ENCODE measurements at places on chromosomes 2 and 18.

GRCh38 chr2:237011206-237011795 is 74.4 kb upstream of the COPS8 start:
- no peak for DNase-seq

DNA sequence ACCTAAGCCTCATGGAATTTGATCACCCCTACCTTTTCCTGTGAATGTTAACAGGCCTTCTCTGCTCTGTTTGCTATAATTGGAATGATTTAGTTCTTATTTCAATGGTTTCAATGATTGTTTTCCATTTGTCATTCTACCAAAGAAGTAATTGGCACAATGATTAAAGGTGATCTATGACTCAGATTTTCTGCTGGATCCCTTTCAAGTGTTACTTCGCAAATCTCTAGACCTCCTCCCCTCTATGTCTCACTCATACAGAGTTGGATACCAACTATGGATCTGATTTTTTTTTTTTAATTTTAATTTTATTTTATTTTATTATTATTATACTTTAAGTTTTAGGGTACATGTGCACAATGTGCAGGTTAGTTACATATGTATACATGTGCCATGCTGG is 29.6 kb upstream of the FAM117B start:
- no peak for DNase-seq

GRCh38 chr2:167905668-167906067 is 341.7 kb downstream of the STK39 start:
- DNase-seq, result no peak

- DNase-seq, result no peak
Observed at GRCh38 chr2:161113693-161114575, 46.3 kb upstream of the TANK start.

- DNase-seq, result no peak
Observed at GRCh38 chr2:180012523-180012922, 5.4 kb upstream of the CWC22 start.

DNA sequence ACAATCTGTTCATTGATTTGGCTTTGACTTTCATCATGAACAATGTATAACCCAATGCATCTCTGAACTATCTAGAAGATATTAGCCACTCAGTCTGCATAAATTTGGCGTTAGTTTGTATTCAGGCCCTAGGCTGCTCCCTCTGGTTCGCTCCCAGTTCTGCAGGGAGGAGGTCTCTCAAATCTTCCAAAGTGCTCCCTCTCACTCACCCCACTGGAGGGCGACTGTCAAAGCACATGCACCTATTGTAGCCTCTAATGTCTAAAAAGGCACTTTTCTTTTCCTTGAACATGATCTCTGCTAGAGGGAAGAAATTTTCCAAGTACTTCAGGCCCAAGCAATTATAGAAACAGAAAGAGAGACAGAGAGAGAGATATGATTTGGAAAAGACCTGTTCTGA is 291.5 kb downstream of the TDRD15 start:
- no peak for DNase-seq

DNA sequence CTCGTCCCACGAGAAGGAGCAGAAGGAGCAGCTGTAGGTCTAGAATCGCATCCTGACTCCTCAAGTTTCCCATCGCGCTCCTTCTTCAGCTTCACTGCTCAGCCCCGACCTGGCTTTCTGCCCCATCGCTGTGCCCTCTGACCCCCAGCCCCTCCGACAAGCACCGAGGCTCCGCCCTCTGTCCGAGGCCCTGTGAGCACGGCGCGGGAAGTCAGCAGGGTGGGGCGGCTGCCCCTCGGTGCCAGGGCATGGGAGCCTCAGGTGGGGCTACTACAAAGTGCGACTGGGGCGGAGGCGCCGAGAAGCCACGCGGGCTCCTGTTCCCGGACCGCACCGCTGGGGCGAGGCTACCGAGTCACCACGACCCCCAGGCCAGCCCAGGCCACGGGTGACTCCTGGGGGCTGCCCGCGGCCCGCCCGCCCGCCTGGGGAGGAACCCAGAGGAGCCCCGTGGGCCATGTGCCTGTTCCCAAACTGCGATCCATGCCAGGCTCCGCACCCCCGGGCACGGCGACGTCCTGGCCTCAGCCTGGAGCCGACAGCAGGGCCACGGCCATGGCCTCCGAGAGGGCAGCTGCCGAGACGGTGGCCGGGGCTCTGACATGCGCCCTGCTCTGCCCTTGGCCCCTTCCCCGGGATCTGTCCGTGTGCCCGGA is 36.6 kb upstream of the ID2 start:
- no peak for DNase-seq

- DNase-seq, result no peak
Observed at GRCh38 chr2:31058096-31059035, 79.9 kb downstream of the GALNT14 start.

- no peak for DNase-seq
Observed at GRCh38 chr2:187497858-187498463, 49.9 kb upstream of the CALCRL start.

DNA sequence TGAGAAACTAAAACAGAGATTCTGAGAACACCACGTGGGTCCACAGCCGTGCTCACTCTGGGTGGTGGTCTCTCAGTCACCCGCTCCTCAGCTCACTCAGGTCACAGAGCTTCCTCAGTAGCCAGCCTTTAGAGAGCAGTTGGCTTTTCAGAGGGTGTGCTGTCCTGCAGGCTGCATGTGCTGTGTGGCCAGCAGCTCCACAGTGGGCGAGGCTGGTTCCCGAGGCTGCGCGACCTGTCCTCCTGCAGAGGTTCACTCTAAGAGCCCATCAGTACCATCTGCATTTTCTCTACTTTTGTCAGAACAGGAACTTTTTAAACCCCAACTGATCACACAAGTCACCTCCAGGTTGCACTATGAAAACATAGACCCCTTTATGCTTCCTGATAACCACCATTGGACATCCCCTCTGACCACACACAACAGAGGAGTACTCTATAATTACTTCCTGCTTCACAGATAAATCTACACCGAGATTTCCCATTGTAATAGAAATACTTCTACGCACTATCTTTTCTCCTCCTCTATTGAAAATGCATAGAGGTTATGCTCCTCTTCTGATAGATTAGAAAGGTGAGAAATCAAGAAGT is 93.1 kb downstream of the GYPC start:
- DNase-seq, result no peak

DNA sequence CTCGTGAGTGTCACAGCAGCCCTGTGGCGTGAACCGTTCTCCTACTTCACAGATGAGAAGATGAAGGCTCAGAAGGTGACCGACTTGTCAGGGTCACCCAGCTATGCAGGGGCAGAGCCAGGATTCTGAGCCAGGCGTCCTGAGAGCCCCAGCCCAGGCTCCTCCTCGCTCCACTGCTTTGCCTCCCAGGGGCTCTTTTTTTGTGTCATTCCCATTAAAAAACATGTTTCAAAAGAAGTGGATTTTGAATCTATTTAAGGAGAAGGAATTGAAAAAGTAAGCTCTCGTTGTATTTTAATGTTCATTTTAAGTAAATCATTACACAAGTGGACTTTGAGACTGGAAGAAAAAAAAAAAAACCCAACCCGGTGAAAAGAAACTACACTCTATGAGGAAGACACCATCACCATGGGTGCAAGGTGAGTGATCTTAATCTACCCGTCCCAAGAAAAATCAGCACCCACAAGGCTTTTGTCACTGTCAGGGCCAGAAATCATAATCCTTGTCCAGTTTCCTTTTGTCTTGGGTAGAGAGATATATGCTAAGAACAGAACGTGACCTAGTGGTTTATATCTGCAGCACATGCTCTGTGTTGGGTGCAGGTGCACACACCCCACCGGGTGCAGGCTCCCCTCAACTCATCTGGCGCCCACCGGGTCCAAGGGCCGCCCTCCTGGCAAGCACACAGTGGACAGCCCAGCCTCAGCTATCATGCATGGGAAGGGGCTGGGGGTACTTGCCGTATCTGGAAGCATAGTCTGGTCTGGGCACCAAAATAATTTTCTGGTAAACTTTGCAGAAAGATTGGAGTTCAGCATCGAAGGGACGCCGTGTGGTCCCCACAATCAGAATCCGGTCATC is 73.5 kb upstream of the ASB18 start:
- no peak for DNase-seq

DNA sequence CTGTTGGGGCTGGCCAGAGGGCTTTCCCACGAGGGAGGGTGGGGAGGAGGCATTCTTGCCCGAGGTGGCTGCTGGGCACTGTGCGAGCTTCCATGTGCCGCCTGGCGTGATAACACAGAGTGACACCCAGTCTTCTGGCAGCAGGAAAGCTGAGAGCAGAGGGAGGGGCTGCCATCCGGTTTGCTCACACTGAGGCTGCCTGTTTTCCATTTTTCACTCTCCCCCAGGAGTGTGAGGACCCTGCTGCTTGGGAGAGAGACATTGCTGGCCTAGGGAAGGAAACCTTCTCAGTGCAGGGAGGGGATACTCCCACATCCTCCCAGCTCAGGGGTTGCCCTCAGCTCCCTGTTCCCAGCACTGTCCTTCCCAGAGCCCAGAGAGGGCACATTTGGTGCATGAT is 73.1 kb downstream of the INHBB start:
- DNase-seq, result no peak

DNA sequence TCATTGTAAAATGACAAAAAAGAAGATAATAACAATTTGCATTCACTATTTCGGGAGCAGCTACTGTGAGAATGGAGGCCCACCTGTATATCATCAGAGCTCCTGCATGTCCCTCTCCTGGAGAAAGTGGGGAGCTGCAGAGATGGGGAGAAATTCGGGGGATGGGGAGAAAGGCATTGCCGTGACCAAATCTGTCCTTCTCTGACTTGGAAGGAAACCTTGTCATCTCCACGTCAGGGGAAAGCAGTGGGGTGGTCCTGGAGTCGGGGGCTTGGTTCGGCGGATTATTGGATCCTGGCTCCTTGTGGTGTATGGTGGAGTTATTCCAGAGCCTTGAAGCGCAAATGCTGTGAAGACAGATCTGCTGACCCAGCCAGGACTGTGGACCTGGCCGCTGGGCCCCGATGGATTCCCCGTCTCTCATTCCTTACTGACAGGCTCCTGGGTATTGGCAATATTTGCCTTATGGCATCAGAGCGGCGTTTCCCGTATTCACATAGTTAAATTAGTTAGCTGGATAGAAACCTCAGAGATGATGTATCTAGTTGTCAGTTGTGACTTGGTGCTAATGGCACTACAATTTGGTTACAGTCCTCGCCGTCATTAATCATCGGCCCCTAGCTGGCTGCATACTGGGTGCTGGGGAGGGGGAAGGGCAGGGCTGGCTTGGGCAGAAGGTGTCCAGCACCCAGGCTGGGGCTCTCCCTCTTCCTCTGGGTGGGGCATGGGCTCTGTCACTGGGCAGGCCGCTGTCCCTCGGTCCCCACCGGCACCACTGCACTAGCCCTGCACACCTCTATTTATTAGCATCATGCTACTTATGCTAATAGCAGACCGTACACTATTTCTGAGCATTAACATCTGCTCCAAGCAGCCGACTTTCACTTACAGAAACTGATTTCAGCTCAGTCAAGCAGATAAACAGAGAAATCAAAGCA is 31.7 kb downstream of the CELF4 start:
- DNase-seq, result no peak

GRCh38 chr18:13558124-13558523 is 168.2 kb downstream of the FAM210A start:
- DNase-seq, result no peak

DNA sequence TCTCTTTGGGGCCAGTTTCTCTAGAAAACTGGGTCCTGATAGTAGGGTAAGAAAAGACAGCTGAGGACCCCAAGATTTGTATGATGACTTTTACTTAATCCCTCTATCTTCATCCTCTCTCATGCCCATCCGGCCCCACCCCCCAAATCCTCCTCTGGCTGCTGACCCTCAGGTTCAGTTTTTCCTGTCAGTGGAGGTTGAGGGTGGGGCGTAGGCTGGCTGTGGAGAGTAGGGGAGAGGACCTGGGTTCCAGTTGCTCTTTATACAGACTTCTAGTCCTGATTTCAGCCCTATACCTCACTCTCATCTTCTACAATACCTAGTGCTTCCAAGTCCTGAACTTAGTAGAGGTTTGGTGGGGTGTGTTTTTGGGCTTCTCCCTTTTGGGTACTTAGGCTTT is 28.4 kb downstream of the PLEKHA3 start:
- no peak for DNase-seq

GRCh38 chr2:59770651-59771050 is 782.8 kb downstream of the BCL11A start:
- no peak for DNase-seq

GRCh38 chr2:221465776-221466175 is 106.3 kb downstream of the EPHA4 start:
- no peak for DNase-seq

GRCh38 chr2:127630096-127630863 is 15.7 kb upstream of the GPR17 start:
- DNase-seq, result no peak

DNA sequence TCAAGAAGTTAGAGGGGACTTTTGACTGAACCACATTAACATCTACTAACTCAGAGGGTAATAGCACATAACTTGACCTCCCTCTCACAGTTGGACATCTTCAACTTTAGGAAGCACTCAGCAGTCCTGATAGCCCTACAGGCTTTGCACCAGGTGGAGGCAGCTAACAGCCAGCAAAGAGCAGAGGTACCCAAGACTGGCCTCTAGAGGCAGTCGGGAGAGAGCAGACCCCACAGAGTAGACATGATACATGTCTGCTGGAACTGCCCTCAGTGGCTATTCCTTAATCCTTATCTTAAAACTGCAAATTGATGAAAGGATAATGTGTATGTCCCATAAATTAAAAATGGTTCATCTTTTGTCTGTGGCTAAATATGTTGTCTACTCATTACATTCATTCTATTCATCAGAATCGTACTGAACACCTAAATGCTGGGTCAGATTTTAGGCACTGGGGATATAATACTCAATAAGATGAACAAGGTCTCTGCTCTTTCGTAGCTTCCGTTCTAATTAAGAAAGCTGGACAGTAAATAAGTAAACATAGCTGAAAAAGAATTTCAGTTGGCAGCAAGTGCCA is 49.8 kb downstream of the CAB39 start:
- no peak for DNase-seq

DNA sequence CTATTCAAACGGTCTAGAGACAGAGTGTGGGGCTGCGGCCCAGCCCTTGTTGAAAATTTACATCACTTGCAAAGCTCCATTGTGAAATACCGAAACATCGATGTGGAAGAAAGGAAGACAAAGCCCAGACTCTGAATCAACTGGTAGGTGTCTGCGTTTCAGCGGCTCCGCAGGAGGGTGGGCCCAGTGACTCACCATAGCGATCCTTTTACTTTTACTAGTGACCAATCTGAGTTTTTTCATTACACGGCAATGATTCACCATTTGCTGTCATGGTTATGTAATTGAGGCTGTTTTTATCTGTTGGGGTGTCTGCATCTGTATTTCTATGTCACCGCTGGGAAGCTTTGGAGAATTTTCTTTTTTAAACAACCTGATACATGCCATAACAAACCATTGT is 66.6 kb upstream of the ODC1 start:
- no peak for DNase-seq

DNA sequence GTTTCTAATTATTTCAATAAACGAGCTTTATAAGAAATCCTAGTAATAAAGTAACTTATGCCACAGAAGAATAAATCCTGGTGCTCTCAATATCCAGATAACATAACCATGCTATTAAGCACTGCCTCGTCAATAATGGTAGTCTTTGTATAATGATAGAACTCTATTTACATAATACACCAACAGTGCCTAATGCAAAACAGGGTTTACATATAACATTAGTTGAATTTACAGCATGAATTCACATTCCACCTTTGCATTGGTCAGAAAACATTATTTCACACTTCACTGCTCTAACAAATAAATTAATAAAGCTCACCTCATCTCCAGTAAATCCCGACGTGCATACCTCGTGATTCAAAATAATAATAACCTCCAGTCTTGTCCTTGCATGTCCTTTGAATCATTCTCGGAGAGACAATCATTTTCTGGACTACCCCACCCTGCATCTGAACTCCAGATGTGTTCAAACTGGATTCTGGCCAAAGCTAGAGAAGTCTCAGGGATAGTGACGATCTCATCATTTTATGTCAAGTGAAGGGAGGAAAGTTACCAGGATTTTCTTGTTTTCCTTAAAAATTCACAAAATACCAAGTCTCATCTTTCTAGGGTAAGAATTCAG is 189.2 kb downstream of the NCKAP5 start:
- DNase-seq, result no peak
